NCI-H526 treated with DMSO at 0.1 percent for 48 hours (cell line): ENCODE measurements at places on chromosomes 13 and 19.

GRCh38 chr13:98343461-98343860, 166.4 kb upstream of the RNF113B start:
- no peak for DNase-seq

DNA sequence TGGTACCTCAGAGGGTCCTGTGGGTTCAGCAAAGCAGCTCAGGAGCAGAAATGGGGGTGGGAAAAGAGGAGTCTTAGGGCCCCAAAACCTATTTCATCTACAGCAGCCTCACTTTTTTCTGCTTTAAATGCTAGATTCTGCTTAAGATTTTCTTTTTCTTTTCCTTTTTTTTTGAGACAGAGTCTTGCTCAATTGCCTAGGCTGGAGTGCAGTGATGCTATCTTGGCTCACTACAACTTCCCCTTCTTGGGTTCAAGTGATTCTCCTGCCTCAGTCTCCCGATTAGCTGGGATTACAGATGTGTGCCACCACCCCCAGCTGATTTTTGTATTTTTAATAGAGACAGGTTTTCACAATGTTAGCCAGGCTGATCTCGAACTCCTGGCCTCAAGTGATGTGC, 30.7 kb upstream of the WDFY2 start:
- no peak for DNase-seq

DNA sequence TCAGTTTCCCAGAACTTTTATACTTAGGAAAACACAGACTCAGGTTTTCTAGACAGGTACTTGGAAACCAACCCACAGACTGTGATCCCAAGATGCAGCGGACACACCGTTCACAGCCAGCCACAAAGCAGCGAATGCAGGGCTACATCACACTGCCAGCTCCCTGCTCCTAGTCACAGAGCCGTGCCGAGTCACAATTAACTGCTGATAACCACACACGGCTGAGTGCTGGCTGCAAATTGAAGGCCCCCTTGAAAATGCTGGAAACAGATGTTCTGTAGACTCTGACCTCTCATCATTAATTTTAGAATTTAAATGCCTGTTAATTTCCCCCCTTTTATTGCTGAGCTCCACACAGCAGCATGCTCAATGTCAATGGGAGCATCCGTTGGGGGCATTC, 78.6 kb upstream of the SIAH3 start:
- no peak for DNase-seq

DNA sequence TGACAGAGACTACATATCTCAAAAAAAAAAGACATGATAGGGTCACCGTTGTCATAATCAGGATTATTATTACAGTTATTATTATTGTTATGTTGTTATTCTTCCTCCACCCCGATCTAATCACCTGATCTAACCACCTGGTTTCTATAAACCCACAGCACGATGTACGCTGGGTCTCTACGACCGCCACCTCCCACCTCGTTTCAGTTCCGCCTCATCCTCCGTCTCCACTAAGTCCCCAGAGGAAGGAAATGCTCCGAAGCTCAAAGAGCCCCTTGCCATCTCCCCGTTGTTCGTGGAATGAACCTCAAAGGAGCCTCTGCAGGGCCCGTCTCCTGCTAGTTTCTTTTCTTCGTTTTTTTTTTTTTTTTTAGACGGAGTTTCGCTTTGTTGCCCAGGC, 15.9 kb upstream of the MEIS3 start:
- no peak for DNase-seq

DNA sequence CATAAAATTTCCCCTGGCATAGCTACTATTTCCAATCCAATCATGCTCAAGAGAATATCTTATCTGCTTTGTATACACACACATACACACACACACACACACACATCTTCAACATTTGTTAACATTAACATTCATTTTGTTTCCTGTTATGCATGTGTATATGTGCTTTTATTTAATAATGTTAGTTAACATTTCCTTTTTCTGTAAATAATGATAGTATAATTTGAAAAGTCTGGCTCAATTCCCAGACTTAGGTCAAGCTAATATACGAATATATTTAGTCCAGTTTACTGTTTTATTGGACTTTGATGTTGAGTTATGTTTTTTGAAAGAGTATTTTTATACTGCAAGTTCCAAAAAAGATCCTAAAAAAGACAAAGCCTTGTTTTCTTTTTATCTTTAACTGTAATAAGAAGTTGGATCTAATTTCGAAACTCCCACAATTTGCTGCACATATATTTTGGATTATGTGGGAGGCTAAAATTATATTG, 1072.4 kb downstream of the EFNB2 start:
- DNase-seq, result no peak

- no peak for DNase-seq
Observed at GRCh38 chr13:111233080-111233479, 87.4 kb upstream of the TEX29 start.

- no peak for DNase-seq
Observed at GRCh38 chr19:862581-863314, 3.3 kb downstream of the CFD start.

GRCh38 chr19:2132731-2133490, 18.5 kb downstream of the AP3D1 start:
- DNase-seq, result no peak

DNA sequence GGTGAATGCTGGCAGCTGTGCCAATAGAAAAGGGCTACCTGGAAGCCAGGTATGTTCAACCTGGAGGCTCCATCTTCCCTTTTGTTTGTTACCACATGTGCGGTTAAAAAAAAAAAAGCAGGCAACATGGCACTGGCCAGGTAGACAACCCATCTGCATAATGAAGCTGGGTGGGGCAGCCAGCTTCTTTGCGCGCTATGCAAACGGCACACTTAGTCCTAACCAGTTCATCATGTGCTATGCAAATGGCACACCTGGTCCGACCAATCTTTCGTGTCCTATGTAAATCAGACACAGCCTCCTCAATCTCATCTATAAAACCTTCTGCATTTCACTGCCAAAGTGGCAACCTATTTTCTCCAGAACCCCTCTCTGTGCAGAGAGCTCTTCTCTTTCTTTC, 11.3 kb upstream of the IGSF23 start:
- DNase-seq, result peak; percentile 98

DNA sequence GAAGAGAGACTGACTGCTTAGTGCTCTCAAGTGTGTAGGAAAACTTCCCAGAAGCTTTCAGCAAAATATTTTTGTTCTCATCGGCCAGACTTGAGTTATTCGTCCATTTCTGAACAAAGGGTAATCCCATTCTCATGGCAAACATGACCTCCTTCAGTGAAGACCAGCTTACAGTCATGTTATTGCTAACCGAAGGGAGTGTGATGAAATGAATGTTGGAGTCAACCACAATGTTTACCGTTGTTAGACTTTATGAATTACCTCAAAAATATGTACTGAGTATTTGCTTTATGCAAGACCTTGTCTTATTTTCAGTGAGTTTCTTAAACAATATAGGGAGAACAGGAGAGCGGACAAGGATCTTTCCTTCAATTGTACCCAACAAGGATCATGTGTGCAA, 228.6 kb downstream of the LMO7 start:
- no peak for DNase-seq

DNA sequence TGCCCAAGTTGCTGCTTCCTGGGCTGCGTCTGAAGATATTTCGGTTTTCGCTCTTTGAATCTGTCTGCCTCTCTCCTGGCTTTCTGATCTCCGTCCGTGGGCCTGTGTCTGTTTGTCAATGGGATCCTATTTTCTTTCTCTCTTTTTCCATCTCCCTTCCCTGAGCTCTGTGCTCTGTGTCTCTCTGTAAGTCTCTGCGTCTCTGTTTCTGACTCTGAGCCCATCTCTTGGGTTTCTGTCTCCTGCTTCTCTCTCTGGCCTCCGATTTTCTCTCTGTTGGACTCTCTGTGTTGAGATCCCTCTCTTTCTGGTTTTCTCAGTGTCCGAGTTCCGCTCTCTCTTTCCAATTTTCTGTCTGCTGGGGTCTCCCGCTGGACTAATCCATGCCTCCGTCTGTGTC, 1.7 kb downstream of the PRKCG start:
- no peak for DNase-seq

- DNase-seq, result no peak
Observed at GRCh38 chr13:78660495-78660857, 1.5 kb upstream of the OBI1 start.

DNA sequence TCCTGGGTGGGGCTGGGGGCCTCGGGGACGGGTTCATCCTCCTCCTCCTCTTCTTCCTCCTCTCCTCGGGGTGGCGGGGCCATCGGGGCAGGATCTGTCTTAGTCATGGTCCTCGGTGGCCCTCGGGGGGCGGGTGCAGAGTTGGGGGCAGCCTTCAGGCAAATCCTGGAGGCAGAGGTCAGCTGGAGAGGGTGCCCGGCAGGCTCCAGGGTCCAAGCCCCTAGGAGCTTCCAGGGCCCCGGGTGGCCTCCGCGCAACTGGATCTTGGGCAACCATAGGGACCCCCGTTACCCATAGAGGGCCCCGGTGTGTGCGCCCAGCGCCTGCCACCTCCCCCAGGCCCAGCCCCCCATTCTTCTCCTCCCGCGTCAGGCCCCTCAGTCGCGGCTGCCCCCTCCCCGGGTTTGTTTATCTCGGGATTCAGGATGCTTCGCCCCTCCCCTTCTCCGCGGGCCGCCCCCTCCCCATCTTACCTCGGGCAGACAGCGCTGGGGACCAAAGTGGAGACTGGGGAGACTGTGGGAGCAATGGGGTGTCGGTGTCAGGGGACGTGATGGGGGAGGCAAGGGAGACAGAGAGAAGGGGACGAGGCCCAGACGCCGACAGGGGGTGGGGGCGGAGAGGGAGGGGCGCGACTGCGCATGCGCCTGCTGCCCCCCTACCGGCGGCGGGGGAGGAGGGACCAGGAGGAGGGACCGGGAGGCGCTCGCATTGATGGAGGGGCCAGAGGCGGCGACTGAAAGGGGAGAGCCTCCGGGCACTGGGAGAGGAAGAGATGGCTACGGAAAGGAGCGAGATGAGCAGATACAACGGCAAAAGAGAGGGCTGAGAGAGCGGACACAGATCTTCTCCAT, at the start of gene CLIP3:
Gene CLIP3 (minus strand): TSS at position 623 of the 854 bp plus-strand sequence. CDS start 516 bp downstream, at position 107.
- peak; percentile 40 for DNase-seq

DNA sequence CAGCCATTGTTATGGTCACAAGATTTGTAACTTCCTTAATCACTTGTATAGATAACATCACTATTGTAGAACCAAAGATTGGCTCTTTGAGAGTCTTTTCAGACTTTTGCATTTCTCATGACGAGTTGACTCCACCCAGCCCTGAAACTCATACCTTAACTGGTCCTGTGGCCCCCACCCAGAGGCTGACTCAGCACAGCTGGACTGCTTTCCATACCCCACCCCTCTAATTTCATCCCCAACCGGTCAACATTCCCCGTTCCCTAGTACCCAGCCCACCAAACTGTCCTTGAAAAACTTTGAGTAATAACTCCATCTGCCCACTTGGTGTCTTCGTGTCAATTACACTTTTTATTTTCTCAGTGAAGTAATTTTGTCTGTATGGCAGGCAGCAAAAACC, 32.1 kb upstream of the SLITRK1 start:
- DNase-seq, result no peak

GRCh38 chr13:109869312-109870237, 83.2 kb upstream of the IRS2 start:
- DNase-seq, result peak; percentile 79

DNA sequence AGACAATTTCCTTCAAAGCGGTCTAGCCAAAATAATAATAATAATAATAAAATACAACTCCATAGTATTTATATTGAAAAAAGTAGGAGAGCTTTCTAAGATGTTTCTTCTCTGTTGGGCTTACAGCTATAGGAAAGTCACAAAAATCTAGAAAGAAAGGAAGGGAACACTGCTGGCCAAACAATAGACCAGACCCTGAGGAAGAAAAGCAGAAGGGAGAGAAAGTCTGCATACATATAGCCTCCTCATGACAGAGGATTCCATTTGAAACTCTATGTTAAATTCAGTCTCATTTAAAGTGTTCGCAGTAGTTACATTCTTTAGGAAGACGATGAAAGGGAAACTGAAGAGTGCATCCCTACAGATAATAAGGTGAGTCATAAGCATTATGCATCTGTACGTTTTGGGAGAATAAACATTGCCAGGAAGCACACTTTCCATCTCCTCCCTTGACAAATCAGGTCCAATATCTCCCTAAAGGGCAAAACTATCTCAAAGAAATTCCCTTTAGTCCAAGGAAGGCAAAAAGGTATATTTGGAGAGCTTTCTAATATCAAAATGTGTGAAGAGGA, 86.5 kb downstream of the PCDH9 start:
- DNase-seq, result no peak

- DNase-seq, result peak; percentile 57
Observed at GRCh38 chr19:29815231-29815630, 3.4 kb downstream of the CCNE1 start.

- no peak for DNase-seq
Observed at GRCh38 chr13:31903111-31903815, 128.3 kb upstream of the FRY start.

DNA sequence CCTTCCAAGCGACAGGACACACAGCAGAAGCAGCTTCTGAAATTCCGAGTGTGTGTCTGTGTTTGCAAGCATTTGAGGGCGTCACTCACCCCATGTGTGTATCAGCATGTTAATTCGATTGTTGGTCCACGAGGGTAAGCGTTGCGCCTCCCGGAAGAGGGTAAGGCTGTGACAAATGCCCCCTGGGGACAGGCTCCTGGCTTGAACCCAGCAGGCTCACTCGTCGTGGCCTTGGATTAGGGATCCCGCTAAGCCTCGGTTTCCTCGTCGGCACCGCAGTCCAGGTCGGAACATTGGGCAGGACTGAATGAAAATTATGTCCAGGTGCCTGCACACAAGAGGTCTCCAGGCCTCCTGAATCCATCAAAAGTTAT, 606 bp upstream of the STXBP2 start:
- DNase-seq, result no peak

- DNase-seq, result no peak
Observed at GRCh38 chr19:31397308-31397707, 48.1 kb upstream of the TSHZ3 start.

- DNase-seq, result no peak
Observed at GRCh38 chr19:5480427-5480836, 25.2 kb downstream of the ZNRF4 start.
